Karpas-422 (cell line): ENCODE measurements at places on chromosomes 3 and 15.

DNA sequence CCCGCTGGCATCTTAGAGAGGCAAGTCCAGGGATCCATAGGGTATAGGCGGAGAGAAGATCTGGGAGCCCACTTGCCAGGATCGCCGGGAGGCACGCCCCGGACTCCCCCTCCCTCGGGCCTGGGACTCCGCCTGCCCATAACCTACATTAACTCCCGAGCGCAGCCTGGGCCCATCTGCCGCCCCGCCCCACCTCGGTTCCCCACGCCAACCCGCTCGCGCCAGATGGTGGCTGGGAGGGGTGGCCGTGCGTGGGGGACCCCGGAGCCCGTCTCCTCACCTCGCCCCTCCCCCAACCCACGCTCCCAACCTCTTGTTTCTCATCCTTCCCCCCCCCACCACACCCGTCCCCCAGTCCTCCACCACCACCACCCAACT, 1.7 kb upstream of the DLL4 start:
- DNase-seq, result no peak

GRCh38 chr3:194487289-194488054, 670 bp upstream of the ATP13A3 start:
- DNase-seq, result peak; percentile 94

DNA sequence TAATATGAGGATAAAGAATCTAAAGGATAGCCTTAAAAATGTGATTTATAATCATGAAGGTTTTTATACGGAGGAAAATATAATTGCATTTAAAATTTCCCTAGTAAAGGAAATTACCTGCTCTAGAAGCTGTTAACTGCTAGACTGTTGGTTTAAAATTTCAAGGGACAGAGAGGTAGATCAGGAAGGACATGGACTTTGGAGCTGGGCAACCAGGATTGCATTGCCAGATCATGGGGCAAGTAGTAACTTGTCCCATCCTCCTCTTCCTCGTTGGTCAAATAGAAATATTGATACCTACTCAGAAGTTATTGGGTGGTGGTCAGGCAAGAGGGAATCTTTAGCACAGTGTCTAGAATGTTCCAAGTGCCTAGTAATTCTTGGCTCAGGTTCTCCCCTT, 525.1 kb downstream of the MFSD1 start:
- DNase-seq, result no peak

DNA sequence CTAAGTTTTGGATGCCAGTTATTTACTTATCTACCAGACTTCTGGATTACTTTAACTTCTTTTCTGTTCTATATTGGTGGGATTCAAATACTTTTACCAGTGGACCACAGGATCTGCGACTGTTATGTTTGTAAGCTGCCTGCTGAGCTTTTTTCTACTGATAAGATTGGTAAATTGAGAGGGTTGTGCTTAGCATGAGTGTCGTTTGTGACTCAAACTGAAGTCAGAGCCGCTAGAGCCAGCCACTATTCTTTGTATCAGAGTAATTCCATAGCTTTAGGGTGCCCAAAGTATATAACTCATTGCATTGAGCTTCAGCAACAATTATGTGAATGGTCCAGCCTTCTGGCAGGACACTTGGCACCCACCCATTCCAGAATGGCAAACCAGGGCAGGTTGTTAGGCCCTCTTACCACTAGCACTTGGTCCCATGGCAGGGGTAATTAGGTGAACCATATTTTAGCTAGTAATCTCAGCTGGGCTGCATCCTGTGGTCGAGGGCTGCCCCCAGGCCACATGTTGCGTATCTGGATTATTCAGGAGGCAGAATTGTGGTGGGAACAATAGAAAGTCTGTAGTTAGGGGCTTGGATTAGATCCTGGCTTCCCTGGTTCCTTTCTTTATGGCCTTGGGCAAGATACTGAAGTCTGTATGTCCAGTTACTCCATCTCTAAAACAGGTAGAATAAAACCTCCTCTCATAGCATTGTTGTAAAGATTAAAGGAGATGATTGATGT, 6.0 kb downstream of the PLCL2 start:
- no peak for DNase-seq

DNA sequence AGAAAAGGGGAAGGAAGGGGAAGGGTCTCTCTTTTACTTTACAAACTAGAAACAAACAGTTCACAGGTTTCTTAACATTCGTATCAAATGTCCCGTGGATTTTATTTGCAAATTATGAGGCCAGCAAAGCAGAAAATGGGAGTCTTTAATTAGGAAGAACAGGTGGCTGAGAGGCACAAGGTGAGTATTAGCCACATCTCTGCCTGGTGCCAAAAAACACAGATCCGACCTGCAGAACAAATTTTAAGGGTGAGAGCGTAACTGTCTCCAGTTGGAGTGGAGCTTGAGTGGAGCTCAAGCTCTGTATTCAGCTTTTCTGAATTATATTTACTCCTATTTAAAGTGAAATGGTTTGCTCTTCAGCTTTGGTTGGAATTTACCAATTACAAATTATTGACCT, 1004.9 kb downstream of the FHIT start:
- DNase-seq, result no peak

DNA sequence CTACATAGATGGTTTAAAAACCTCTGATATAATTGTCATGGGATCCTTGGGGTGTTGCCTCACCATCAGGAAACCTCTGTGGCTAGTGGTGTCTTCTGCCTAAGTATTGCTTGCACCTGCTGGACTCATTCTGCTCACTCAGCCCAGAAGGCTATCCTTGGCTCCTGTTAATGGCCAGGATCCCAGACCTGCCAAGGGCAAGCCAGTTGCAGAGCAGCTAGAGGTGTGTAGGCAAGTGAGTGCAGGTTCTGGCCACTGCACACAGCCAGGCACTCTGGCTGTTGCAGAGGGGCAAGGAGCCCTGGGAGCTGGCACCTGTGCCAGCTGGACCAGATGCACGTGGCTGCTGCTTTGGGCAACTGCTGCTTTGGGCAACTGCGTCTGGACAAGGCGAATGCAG, 1125.8 kb downstream of the SI start:
- DNase-seq, result no peak

- no peak for DNase-seq
Measured at GRCh38 chr3:57896031-57896430, 112.2 kb upstream of the FLNB start.

DNA sequence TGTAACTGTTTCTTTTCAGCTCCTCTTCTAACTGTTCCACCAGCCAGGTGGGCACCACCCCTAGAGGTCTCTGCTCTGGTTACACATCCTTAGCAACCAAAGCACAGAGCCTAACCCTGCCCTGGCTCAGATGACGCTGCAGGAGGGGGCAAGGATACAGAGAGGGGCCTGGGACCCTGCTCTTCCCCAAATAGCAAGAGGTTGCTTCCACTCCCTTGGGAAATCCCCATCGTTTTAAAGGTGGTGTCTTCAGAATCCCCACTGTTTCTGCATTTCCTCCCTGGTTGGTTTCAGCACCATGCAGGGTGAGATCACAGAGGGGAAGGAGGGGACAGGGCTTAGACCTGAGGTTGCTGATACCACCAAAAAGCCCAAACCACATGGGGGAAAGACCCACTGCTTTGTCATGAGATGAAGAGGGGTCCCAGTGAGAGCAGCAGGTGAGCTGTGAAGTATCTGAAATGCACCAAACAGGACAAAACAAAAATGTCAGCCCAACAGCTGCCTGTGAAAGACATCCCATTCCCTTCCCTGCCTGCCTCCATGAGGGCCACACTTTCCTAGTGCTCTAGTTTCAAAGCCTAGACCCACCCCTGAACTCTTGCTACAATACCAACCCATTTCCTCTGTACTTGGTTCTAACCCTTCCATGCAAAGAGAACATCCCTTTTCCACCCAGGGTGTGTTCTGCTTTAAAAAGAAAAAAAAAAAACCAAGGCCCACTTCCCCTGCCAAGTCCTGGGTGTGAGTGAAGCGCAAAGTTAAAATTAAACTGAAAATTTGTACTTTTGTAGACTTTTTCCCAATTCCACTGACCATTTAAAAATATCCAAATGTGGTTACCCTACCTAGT, 29.0 kb downstream of the ANP32A start:
- DNase-seq, result no peak

DNA sequence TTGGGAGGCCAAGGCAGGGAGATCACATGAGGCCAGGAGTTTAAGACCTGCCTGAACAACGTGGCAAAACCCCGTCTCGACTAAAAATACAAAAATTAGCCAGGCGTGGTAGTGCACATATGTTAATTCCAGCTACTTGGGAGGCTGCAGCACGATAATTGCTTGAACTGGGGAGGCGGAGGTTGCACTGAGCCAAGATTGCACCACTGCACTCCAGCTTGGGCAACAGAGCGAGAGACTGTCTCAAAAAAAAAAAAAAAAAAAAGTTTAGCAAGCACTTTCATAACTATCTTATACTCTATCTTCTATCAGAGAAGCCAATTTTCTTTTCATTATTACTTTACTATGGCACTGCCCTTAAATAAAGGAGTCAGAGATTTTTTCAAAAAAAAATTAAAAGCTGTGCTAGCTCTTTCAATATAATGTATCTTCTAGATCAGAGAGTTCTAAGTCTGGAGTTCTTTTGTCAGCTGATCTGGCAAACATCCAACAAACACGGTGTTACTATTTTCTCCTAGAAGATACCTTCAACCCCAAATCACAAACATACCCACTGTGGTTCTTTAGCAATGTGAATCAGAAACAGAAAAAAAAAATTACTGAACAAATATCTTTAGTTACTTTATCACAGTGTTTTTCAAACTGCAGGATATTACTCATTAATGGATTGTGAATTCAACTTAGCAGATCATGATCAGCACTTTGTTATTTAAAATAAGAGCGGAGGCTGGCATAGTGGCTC, 3.0 kb downstream of the ZNF770 start:
- no peak for DNase-seq

DNA sequence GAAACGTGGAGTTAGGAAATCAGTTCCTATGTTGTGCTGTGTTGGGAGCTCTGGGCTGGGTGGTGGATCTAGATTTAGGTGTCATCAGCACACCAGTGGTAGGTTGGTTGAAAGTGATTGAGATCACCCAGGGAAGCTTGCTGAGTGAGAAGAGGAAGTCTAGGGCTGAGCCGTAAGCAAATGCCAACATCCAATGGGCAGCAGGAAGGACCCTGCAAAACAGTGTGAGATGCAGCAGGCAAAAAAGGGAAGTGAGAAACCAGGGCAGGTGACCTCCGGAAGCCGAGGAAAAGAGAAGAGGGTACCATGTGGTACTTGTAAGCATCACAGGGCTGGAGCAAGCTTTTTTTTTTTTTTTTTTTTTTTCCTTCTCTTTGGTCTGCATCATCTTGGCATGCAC, 15.9 kb upstream of the COPG1 start:
- DNase-seq, result peak; percentile 92

- DNase-seq, result no peak
Measured at GRCh38 chr3:157336252-157337009, 100.2 kb upstream of the PTX3 start.

GRCh38 chr15:42184296-42184695, 23.8 kb downstream of the VPS39 start:
- DNase-seq, result no peak

DNA sequence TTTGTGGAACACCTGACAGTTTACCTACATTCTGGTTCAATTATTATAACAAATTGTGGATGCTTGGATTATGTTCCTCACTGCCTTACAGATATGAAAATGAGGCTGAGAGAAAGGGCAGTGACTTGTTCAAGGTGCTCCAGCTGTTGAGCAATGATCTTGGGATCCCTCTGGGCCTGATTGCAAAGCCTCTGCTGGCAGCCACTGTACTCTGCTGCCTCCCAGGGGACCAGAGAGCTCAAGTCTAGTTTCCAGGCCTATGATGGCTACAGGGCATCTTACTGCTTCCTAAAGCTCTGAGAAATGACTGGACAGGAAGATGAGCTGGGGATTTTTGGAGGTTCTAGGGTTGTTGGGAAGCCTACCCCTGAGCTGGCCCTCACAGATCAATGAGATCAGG, 2.3 kb upstream of the SHC4 start:
- DNase-seq, result peak; percentile 84

GRCh38 chr3:188341501-188341900, 187.5 kb downstream of the LPP start:
- DNase-seq, result no peak

GRCh38 chr3:14524311-14524711, 15.8 kb downstream of the GRIP2 start:
- DNase-seq, result no peak

DNA sequence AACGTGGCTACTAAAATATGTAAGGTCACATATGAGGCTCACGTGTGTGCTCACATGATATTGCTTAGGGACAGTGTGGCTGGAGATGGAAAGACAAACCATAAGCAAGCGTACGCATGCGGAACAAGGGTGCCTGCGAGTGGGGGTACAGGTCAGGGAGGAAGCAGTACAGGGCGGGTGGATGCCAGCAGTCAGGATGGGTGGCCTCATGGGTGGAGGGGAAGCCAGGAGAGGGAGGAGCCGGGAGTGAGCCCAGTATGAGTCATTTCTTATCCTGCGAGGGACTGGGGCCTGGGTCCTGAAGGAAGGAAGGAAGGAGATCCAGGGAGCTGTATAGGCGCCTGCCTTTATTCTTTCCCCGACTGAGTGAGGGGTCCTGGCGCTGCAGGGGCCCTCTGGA, 42.0 kb upstream of the CGNL1 start:
- no peak for DNase-seq

GRCh38 chr3:68402235-68402918, 530.0 kb downstream of the TAFA4 start:
- no peak for DNase-seq

GRCh38 chr15:101148166-101148880, 103.5 kb downstream of the CHSY1 start:
- DNase-seq, result no peak

DNA sequence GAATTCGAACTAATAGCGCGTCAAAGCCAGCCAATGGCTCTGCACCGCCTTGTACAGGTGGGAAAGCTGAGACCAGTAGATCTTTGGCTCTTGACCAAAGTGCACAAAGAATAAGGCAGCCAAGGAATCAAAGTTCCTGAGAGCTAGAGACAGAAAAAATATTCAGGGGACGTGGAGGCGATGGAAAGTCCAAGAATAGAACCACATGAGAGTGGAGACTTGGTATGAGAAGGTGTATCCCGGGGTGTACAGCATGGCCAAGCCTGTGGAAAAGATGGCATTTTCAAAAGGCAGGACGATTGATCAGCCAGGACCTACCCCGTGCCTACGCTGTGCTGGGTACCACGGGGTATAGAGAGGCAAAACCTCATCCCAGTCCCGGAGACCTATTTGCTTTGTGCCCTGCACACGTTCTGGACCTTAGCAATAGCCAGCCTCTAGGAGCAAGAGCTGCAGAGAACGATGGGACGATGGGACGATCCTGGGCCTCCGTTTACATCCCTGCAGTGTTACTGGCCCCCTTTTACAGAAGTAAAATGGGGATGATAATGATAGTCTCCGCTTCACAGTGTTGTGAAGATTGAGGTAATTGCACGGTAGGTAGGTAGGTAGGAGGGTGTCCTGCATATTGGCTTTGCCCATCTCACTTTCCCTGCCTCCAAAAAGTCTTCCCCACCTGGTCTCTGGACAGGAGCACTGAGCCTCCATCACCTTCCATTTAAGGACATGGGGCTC, 583 bp upstream of the RBSN start:
- DNase-seq, result no peak

DNA sequence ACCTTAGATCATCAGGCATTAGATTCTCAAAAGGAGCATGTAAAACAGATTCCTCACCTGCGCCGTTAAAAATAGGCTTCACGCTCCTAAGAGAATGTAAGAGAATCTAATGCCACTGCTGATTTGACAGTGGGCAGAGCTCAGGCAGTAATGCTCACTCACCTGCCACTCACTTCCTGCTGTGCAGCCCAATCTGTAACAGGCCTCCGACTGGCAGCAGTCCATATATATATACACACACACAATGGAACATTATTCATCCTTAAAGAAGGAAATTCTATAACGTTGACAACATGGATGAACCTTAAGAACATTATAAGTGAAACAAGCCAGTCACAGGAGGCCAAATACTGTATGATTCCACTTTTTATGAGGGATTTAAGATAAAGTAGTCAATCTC, 24.5 kb downstream of the ZNF148 start:
- no peak for DNase-seq
